ENCODE measurements at places on chromosomes 1 and 21. TPM values are rescaled to one million over a fixed set of nuclear protein-coding genes. Genes with fewer than 3 reads are reported as not detected.

Gene PRRC2C
- polyA plus RNA-seq, result 41.9 TPM

Gene LRRC38
- not detected for polyA plus RNA-seq

Gene IFI44L
- 3.3 TPM for polyA plus RNA-seq

Gene RGS13
- polyA plus RNA-seq, result 0.05 TPM

Gene AMY1A
- polyA plus RNA-seq, result not detected

Gene IL10
- polyA plus RNA-seq, result 0.54 TPM

Gene IFI44
- polyA plus RNA-seq, result 17.9 TPM

Gene ATP1A4
- not detected for polyA plus RNA-seq

Gene FCRL5
- polyA plus RNA-seq, result 0.10 TPM

Gene CCDC27
- polyA plus RNA-seq, result not detected

Gene OR2L2
- polyA plus RNA-seq, result not detected

Gene KIF26B
- polyA plus RNA-seq, result 0.17 TPM

Gene VANGL1
- polyA plus RNA-seq, result 2.5 TPM

Gene PALMD
- 24.0 TPM for polyA plus RNA-seq

Gene ADAMTS4
- polyA plus RNA-seq, result 0.48 TPM

Gene ERG
- polyA plus RNA-seq, result 4.1 TPM

Gene LENEP
- not detected for polyA plus RNA-seq

Gene ALX3
- polyA plus RNA-seq, result not detected

Gene KRTAP13-1
- polyA plus RNA-seq, result not detected

Gene FMO4
- 7.6 TPM for polyA plus RNA-seq

Gene CHODL
- not detected for polyA plus RNA-seq

Gene C1orf185
- polyA plus RNA-seq, result not detected

Gene SUSD4
- 1.9 TPM for polyA plus RNA-seq

Gene RAB42
- 0.92 TPM for polyA plus RNA-seq

Gene CBR3
- polyA plus RNA-seq, result 0.70 TPM

Gene S1PR1
- polyA plus RNA-seq, result 9.4 TPM

Gene TMEM125
- polyA plus RNA-seq, result 0.76 TPM

Gene CELA3A
- polyA plus RNA-seq, result 0.06 TPM

Gene SEMA4A
- 1.1 TPM for polyA plus RNA-seq

Gene SHISAL2A
- polyA plus RNA-seq, result 0.22 TPM

Gene ANXA9
- 7.5 TPM for polyA plus RNA-seq

Gene RPTN
- polyA plus RNA-seq, result not detected

Gene SPRR2E
- not detected for polyA plus RNA-seq

Gene FBLIM1
- polyA plus RNA-seq, result 3.6 TPM

Gene PGLYRP3
- polyA plus RNA-seq, result not detected

Gene GJA5
- polyA plus RNA-seq, result 1.0 TPM

Gene OR2T2
- polyA plus RNA-seq, result not detected

Gene SPRR2A
- not detected for polyA plus RNA-seq

Gene AJAP1
- 0.21 TPM for polyA plus RNA-seq

All from liver (tissue), 10 donors.